Hepatocyte (in vitro differentiated cells): ENCODE measurements at places on chromosomes 6 and 20. TPM values are rescaled to one million over a fixed set of nuclear protein-coding genes. Genes with fewer than 3 reads are reported as not detected.

The MAPK13 gene
- total RNA-seq: 41.2 and 43.6 TPM in 2 replicates

The ACAT2 gene
- 58.0 and 67.0 TPM in 2 replicates for total RNA-seq

The CRISP2 gene
- total RNA-seq: 0.57 TPM in 1 of 2 replicates, not detected in the other

- H3K27ac ChIP-seq: no peak overlapping the region
- peak; percentile 16 for DNase-seq
- no peaks in the 10 kb centered on the region for H3K27me3 ChIP-seq
- H3K4me3 ChIP-seq: no peak overlapping the region
Measured at GRCh38 chr6:17354700-17355403, 38.5 kb upstream of the CAP2 start.

- no peak overlapping the region for H3K27ac ChIP-seq
- H3K4me3 ChIP-seq: no peak overlapping the region
- no peaks in the 10 kb centered on the region for H3K36me3 ChIP-seq
Measured at GRCh38 chr20:635028-635892, 17.7 kb downstream of the SRXN1 start.

- H3K27me3 ChIP-seq: no peaks in the 10 kb centered on the region
- H3K27ac ChIP-seq: no peak overlapping the region
- no peaks in the 10 kb centered on the region for H3K36me3 ChIP-seq
- no peak for DNase-seq
- H3K4me3 ChIP-seq: no peak overlapping the region
- H3K4me1 ChIP-seq: no peaks in the 10 kb centered on the region
Measured at GRCh38 chr6:98875375-98875774, 41.0 kb downstream of the POU3F2 start.

- no peaks in the 10 kb centered on the region for H3K27me3 ChIP-seq
- no peak overlapping the region for H3K4me3 ChIP-seq
- H3K4me1 ChIP-seq: no peaks in the 10 kb centered on the region
- H3K27ac ChIP-seq: peak overlapping the region; percentile 52
Measured at GRCh38 chr6:21033575-21034026, 499.3 kb downstream of the CDKAL1 start.

GRCh38 chr20:48191200-48191599 lies 405.9 kb upstream of the SULF2 start:
- H3K27me3 ChIP-seq: no peaks in the 10 kb centered on the region
- peak overlapping the region; percentile 83 for H3K27ac ChIP-seq
- H3K36me3 ChIP-seq: no peaks in the 10 kb centered on the region
- no peak overlapping the region for H3K4me3 ChIP-seq

DNA sequence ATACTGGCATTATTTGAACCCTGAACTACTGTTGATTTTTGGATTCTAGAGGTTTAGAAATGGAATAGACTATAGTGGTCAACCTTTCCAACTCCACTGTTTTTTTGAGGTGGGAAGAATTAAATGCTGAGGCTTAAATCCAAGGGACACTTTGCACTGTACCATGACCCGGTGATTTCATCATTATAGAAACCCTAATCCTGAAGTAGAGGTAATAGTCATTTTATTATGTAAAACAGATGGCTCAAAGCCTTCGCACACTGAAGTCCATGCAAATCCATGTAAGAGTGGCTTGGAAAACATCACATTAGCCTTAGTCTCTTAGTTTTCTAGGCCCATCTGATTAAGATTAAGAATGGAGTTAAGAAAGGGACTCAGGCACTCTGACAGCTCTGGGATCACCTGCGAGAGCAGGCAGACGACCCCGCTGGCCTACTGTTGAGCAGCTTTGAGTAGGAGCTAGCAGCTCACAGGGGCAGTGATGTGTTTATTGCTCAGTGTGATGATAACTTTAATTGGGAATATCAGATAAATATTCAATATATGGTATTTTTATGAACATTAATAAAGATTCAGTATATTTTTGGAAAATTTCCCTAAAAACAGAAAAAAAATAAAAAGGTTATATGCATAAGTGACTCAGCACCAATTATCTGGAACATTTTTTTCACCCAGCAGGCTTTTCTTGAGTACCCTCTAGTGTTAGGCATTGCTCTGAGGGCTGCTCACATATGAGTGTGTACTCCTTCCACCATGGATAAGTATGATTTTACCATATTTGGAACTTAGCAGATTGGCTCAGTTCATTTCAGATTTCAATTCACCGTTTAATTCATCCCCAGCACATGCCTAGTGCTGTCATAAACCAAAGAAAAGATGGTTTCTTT lies 13.4 kb downstream of the SLX4IP start:
- no peak for DNase-seq
- no peaks in the 10 kb centered on the region for H3K27me3 ChIP-seq
- H3K27ac ChIP-seq: no peak overlapping the region
- no peaks in the 10 kb centered on the region for H3K36me3 ChIP-seq
- no peaks in the 10 kb centered on the region for H3K4me1 ChIP-seq
- no peak overlapping the region for H3K4me3 ChIP-seq

DNA sequence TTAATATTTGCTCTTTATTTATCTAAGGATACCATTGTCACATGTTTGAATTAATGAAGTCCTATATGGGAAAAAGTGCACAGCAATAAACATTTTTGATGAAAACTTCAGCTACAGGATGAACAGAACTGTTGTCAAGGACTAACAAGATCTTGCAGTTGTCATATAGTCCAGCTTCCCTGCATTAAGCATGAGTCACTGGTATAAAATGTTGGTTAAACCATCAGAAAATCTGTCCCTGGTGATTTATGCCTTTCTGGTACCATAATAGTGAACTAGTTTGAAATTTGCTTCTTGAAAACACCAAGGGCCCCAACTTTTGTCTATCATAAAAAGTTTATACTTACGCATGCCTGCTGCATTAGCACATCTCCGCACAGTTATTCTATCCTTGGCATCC lies 60.4 kb upstream of the RSPO3 start:
- H3K4me3 ChIP-seq: no peak overlapping the region
- H3K36me3 ChIP-seq: no peaks in the 10 kb centered on the region
- H3K4me1 ChIP-seq: no peaks in the 10 kb centered on the region
- no peaks in the 10 kb centered on the region for H3K27me3 ChIP-seq
- no peak overlapping the region for H3K27ac ChIP-seq

GRCh38 chr20:54472607-54473006 lies 2.8 kb upstream of the DOK5 start:
- H3K4me3 ChIP-seq: no peak overlapping the region
- no peaks in the 10 kb centered on the region for H3K4me1 ChIP-seq
- no peak overlapping the region for H3K27ac ChIP-seq
- no peaks in the 10 kb centered on the region for H3K36me3 ChIP-seq
